ENCODE measurements at places on chromosomes 6 and 20.

GRCh38 chr6:13248053-13248452 is 80.3 kb downstream of the TBC1D7 start:
- no peak for DNase-seq

GRCh38 chr6:38848760-38849159 is 133.6 kb downstream of the DNAH8 start:
- no peak for DNase-seq

DNA sequence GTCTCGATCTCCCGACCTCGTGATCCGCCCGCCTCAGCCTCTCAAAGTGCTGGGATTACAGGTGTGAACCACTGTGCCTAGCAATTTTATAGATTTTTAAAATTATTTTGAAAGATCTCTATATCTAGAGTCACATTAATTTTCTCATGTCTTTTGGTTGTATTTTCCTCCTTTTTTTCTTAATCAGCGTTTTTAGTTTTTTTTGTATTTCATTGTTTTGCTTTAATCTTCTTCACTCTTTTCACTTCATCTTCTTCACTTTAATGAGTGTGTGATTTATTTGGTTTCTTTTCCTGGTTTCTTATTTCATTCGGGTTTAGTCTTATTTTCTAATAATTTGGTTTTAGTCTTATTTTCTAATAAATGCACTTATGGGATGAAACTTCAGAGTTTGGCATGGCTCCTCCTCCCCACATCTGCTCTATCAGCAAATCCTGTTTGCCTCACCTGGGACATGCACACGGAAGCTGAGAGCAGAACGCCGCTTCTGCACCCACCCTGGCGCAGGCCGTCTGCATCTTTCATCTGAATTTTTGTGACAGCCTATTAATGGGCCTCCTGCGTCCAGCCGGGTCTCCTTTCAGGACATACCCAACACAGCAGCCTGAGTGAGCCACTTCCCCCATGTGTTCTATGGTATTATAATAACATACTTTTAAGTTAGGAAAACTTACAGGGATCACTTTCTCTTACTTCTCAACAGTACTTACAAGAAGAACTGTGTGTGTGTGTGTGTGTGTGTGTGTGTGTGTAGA is 35.5 kb downstream of the DTD1 start:
- DNase-seq = no peak

DNA sequence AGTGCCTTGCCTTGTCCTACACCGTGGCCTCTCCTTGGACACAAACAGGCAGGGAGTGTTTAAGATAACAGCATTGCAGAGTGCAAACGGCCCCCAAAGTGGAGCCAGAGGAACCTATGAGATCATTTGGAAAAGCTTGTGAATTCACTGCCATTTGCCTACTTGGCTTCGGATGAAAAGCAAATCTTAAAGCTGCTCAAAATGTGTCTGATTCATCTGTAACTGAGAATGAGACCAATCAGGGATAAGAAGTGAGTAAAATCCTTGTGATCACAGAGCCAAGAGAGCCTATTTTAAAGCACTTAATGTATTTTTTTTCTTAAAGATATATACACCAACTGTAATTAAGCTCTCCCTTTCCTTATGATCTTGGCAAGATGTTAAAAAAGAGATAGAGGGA is 65.7 kb upstream of the BACH2 start:
- DNase-seq = no peak

GRCh38 chr20:2455771-2456497 is 14.7 kb downstream of the SNRPB start:
- no peak for DNase-seq

DNA sequence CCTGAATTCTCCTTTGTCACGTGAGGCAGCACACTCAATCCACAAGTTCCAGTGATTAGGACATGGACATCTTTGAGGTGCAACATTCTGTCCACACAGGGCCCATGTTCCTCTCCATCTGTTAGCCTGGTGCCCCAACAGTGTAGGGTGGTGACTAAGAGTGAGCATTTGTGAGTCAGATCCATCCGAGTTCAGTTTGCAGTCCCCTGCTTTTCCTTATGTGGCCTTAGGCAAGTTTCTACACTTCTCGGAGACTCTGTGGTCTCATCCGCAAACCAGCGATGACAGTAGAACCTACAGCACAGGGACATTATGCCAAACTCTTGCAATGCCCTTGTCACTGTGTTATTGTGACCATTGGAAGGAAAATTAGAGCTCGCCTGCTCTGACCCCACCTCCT is 178.7 kb upstream of the CDH4 start:
- DNase-seq = no peak
